SJCRH30 (cell line): ENCODE measurements at places on chromosomes 4 and X. TPM values are rescaled to one million over a fixed set of nuclear protein-coding genes. Genes with fewer than 3 reads are reported as not detected.

CYP2U1 gene
- total RNA-seq = 7.6 and 7.8 TPM in 2 replicates

GRCh38 chrX:94813541-94813940, 1139.5 kb downstream of the FAM133A start:
- no peaks in the 10 kb centered on the region for H3K4me1 ChIP-seq
- DNase-seq = no peak

PHKA1 gene
- total RNA-seq = not detected in 2 replicates

ATP2B3 gene
- total RNA-seq = 0.05 and 0.06 TPM in 2 replicates

PHF8 gene
- total RNA-seq = 27.4 and 30.5 TPM in 2 replicates

GRCh38 chr4:70057651-70058050, 7.4 kb downstream of the HTN1 start:
- no peaks in the 10 kb centered on the region for H3K4me1 ChIP-seq
- H3K27ac ChIP-seq = no peak overlapping the region
- H3K36me3 ChIP-seq = no peaks in the 10 kb centered on the region
- no peak overlapping the region for H3K4me3 ChIP-seq
- no peaks in the 10 kb centered on the region for H3K27me3 ChIP-seq

- H3K27ac ChIP-seq = no peak overlapping the region
- H3K4me3 ChIP-seq = no peak overlapping the region
- no peaks in the 10 kb centered on the region for H3K4me1 ChIP-seq
- H3K36me3 ChIP-seq = no peaks in the 10 kb centered on the region
- H3K27me3 ChIP-seq = no peaks in the 10 kb centered on the region
- no peak for DNase-seq
These were observed 231.7 kb upstream of the GATB start for GRCh38 chr4:151992332-151993154.
